ENCODE measurements at places on chromosomes 1 and 21.

DNA sequence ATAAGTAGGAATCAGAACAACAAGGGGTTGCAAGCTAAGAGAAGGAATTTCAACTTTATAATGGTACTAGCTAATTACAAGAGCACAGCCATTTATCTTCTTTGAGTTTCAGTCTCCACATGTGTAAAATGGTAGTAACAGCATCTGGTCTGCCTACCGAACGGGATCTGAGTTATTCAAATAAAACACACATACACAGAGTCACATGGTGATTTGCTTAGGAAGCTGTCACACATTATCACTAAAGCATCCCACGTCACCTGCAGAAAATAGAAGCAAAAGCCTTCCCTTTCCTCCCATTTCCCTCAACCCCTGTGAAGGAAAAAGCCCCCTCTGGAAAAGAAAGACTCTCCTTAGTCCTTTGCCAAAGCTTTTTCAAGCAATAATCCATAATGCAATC is 389.7 kb downstream of the OMA1 start:
- DNase-seq: no peak

DNA sequence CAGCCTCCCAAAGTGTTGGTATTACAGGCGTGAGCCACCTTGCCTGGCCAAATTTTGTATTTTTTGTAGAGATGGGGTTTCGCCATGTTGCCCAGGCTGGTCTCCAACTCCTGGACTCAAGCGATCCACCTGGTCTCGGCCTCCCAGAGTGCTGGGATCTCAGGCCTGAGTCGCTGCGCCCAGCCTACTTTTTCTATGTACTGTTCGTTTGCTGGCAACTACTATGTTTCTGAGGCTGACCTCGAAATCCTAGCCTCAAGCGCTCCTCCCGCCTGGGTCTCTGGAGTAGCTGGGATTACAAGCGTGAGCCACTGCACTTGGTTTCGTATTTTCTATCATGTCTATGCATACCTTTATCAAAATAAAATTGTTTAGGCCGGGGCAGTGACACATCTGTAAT is 675 bp upstream of the TEKT2 start:
- DNase-seq: no peak

GRCh38 chr1:19552291-19553010 is 67.1 kb upstream of the CAPZB start:
- no peak for DNase-seq

- DNase-seq: no peak
Observed at GRCh38 chr1:185279571-185279970, 37.5 kb downstream of the IVNS1ABP start.

DNA sequence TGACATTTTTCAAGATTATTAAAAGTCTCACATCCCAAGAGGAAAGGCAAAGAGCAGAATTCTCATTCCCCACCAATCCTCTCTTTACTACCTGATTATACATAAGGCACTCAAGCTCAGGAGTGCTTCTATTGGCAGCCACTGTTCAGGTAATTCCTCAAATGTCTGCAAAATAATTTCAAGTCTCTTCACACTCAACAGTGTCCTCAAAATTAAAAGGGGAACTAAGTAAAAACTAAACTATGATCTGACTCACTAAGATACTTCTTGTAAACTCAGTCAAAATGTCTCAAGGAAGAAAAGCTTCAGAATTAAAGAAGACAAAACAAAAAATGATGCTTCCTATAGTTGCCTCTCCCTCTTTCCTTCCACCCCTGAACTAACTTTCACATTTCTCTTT is 135.6 kb downstream of the GPATCH2 start:
- DNase-seq: no peak

DNA sequence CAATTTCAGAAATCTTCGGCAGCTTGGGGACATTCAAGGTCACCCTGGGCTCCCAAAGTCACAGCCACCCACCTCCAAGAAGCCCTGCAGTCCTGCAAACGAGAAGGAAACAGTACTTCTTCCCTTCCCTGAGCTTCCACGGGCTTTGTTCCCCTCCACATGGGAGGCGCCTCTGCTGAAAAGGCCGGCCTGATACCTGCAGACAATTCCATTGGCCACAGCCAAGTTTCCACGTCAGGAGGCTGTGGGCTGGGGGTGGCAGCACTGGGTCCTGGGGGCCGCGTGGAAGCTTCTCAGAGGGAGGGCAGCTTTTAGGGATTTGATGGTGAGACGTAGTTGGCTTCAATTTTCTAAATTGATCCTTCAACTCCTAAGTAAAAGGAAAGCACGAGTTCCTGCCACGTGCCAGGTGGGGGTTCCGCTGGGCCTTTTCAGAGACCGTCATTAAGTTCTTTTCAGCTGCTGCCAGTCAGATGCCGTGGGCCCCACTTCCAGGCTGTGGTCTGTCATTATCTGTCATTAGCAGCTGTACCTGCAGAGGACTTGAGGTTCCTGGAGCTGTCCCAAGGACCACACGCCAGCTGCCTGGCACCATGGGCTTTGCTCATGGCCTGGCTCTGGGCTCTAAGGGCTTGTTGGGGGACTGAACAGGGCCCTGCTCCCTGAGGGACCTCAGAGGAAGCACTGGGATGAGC is 98.7 kb downstream of the CRYAA start:
- no peak for DNase-seq

DNA sequence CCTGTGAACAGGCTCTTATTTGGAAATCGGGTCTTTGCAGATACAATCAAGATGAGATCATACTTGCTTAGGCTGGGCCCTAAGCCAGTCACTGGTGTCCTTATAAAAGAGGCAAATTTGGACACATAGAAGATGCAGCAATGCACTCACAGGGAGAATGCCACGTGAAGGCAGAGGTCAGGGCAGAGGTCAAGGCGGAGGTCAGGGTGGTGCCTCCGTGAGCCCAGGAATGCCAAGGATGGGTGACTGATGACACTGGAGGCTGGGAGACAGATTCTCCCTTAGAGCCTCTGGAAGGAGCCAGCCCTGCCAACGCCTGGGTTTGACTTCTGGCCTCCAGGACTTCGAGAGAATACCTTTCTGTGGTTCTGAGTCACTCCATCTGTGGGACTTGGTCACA is 22.8 kb upstream of the C1orf174 start:
- DNase-seq: no peak

DNA sequence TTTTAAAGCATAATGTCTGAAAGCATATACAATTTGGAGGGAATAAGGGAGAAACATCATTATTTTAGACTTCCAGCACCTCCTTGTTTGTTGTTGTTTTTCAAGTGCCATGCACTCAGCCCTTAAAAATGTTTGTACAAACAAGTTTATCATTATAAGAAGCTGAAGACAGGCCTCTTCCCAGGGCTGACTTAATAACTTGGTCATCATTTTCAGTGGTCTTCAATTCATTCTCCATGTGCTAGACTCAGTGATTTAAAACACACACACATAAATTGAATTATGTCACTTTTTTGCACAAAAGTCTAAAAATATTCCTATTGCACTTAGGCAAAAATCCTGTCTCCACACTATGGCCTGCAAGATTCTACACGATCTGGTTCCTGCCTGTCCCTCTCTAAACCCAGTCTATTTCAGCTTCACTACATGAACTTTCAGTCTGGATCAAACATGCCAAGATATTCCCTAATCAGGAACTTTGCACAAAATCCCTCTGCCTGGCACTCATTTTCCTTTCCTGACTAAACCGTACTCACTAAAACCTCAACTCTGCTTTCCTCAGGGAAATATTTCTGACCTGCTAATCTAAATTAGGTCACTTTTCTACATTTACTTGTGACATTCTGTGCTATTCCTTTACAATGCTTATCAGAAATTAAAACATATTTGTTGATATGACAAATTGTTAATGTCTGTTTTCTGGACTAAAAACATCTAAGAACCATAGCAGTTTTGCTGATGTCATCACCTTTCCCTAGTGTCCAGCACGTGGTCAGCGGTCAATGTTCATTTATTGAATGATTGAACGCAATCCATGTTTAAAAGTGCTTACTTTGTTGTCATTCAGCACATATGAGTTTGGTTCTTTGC is 14.8 kb upstream of the GBP5 start:
- DNase-seq: no peak

GRCh38 chr1:163401211-163401610 is 79.5 kb downstream of the NUF2 start:
- no peak for DNase-seq

- no peak for DNase-seq
Observed at GRCh38 chr1:175167861-175168260, 24.7 kb downstream of the KIAA0040 start.

- DNase-seq: no peak
Observed at GRCh38 chr1:151715726-151716404, 738 bp downstream of the CELF3 start.

GRCh38 chr1:228003461-228004330 is 3.1 kb upstream of the WNT3A start:
- no peak for DNase-seq

DNA sequence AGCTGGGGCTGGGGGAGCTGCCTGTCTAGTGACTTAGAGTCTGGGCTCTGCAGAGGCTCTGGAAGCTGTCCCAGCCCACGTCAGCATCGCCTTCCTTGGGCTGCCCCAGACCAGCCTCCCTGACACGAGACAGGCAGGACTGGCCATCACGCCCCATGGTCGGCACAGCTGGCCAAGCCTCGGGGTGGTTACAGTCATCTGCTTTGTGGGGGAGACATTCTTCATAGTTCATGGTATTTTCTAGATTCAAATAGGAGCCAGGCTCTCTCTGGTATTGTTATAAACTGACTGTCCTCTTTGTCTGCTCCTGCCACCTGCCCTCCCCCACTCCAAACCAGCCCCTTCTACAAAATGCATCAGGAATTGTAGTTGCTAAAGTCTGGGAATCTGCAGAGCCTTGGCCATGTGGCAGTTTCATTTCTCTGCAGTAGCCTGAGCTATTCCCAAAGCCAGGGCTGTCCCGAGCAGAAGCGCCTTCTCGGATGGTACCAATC is 29.4 kb downstream of the OLFML2B start:
- DNase-seq: no peak

DNA sequence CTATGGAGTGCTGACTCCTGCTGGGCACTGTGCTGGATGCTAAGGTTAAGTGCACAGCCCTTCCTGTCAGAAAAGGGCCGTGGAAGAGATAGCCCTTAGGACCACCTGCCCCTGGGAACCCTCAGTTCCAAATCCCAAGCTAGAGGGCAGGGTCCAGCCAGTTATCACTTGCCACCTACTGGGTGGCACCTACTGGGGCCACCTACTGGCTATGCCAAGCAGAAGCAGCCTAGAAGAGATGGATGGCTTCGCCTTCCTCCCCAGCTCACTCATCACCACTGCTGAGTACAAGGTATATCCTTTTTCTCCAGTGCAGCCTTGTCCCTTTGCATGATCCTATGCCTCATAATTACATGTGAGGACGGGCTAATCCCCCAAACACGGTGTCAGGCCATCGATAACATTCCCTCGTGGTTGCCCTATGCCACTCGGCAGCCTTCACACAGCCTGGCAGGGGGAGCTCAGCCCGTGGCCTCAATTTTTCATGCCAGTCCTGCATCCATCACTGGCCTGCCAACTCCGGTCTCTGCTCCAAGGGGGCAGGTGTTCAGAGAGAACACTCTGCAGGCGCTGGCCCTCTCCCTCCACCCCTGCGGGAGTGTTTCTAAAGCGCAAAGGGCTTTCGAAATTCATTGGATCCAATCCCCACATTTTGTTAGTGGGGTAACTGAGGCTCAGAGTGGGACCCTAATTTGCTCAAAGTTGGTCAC is 49.0 kb downstream of the SYT2 start:
- peak; percentile 77 for DNase-seq

DNA sequence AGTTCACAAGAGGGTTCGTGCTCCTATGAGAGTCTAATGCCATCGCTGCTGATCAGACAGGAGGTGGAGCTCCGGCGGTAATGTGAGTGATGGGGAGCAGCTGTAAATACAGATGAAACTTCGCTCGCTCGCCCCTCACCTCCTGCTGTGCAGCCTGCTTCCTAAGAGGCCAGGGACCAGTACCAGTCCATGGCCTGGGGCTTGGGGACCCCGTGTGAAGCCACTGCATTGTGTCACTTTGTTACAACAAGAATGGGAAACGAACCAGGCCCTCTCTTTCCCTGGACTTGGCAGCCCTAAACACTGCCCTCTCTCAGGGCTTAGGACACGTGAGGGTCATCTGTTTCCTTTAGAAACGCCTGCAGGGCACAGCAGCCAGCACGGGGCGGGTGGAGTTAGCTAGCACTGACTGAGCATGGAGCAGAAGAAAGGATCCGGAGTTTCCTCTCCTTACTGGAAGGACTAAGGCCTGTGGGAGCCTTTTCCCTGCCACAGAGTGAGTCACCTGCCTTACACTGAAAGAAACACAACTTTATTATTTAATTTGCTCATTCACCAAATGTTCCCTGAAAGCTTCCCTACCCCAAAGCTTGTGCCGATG is 185.2 kb upstream of the TMEM51 start:
- no peak for DNase-seq

GRCh38 chr1:199223936-199224335 is 585.1 kb downstream of the PTPRC start:
- no peak for DNase-seq

DNA sequence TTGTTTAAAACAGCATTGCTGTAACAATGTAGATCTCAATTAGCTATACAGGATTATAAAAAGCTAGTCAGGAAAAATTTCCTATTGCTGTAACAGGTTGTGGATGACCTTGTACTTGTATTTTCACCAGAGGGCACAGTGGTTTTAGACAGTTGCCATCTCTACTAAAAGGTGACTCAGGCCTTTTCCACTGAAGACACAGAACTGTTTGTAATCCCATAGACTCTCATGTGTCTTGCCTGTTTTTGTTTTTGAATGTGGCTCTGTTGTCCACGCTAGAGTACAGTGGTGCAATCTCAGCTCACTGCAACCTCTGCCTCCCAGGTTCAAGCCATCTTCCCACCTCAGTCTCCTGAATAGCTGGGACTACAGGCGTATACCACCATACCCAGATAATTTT is 5.9 kb downstream of the MTFR1L start:
- DNase-seq: no peak

GRCh38 chr1:24142546-24143534 is at the start of gene IL22RA1:
Gene IL22RA1 (minus strand): TSS chr1:24143140. CDS start chr1:24143082, 58 bp downstream.
- no peak for DNase-seq

GRCh38 chr1:48198970-48199369 is 23.5 kb upstream of the SLC5A9 start:
- DNase-seq: no peak

DNA sequence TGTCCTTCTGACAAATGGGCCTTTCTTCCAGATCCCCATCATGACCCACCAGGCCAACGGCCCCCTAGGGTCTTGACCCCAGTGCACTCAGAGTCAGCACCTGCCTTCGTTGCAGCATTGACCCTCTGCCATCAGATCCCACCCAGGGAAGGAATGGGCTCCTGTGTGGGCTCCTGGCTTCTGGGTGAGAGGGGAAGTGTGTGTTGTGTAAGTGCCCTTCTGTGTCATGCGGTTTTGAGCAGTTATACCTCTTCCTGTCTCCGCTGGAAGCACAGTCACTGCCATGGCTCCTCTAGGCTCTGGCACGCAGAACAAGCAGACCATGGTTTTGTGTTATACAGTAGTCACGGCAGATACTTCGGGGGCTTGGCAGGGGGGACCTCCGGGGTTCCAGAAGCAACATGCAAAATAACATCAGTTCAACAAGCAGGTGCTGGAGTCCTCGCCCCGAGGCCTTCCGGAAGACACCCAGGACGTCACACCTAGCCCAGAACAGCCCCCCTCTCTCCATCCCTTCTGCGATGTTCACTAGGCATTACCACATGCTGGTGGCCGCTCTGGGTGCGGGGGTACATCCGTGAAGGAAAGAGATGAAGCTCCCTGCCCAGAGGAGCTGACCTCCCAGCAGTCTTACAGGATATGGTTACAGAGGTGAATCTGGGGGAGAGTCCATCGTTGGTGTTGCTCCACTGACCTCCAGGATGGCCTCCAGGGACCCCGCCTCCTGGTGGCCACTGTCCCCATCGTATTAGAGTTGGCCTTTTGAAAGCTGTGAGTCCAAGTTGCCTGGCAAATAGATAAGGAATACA is 17.4 kb upstream of the KCNAB2 start:
- no peak for DNase-seq

- DNase-seq: no peak
Observed at GRCh38 chr1:197910120-197910991, 6.8 kb upstream of the LHX9 start.

- no peak for DNase-seq
Observed at GRCh38 chr1:74328851-74329250, 93.7 kb downstream of the TNNI3K start.
